Activated CD4-positive, alpha-beta T cell treated with anti-CD3 and anti-CD28 coated beads, Interleukin-2, amount 10 ng/mL, durations not matched to agents 7 days and 5 days (primary cell): ENCODE measurements at places on chromosomes 7 and 10.

GRCh38 chr10:58943256-58943890 is 233.1 kb upstream of the PHYHIPL start:
- no peak for DNase-seq

DNA sequence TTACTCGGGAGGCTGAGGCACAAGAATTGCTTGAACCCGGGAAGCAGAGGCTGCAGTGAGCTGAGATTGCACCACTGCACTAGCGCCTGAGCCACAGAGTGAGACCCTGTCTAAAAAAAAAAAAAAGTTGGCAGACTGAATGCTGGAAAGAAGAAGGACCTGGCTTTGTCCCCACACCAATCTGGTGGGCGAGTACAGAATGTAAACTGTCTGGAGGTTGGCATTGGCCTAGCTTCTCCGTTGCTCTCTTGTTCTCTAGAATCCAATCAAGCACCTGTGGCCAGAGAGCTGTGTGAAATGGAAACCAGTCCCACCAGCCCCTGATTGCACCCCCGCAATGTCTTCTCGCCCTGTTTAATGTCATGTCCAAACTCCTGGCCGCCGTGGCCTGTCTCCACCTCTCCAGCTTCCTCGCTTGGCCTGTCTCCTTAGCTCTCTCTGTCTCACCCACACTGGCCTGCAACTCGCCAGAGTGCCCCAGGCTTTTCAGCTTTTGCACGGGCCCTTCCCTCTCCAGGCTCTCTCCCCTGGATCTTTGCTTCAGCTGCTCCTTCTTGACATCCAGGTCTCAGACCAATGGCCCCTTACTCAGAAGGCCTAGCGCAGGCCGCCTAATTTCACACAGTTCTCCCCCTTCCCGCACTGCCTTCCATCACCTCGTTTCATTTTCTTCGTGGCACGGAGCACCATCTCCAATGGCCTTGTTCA is 670 bp upstream of the AGK start:
- no peak for DNase-seq

DNA sequence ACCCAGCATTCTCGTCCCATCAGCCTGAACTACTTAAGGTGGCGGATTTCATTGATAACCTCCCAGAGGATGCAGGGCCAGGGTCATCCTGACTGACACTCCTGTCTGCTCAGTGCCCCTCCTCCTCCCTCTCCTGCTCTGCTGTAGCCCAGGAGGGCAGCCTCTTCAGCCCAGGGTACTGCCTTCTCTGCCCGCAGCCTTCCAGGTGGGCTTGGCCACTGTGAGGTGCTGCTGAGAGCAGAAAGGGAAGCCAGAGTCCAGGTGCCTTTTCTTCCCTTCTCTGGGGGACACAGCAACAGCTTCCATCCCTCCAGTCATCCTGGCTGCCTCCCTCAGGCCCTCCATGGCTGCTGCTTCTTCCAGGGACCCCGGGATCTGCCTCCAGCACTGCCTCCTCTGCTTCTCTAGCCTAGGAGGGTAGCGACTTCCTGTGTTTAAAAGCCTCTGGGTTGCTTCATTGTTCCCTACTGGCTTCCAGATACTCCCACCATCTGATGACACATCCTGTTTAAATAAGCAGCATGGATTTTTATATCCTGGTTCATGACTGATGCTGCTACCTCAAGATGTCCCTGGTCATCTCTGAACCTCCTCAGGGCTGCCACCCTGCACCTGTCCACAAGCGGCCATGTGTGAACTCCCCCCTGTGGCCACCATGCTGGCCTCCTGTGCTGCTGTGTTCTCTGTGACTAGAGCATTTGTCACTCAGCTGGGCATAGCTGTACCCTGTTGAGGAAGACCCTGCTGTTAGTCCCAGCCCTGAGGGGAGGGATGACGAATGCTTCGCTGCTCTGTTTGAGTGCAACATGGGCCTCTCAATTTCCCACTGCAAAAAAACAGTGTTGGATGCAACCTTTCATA is 55.8 kb downstream of the AKR1C4 start:
- no peak for DNase-seq

- DNase-seq: no peak
Measured at GRCh38 chr7:76423666-76424412, 911 bp upstream of the ZP3 start.

GRCh38 chr7:152341039-152341913 is 94.5 kb downstream of the KMT2C start:
- no peak for DNase-seq

GRCh38 chr7:95718577-95719410 is 53.6 kb upstream of the DYNC1I1 start:
- DNase-seq: no peak

DNA sequence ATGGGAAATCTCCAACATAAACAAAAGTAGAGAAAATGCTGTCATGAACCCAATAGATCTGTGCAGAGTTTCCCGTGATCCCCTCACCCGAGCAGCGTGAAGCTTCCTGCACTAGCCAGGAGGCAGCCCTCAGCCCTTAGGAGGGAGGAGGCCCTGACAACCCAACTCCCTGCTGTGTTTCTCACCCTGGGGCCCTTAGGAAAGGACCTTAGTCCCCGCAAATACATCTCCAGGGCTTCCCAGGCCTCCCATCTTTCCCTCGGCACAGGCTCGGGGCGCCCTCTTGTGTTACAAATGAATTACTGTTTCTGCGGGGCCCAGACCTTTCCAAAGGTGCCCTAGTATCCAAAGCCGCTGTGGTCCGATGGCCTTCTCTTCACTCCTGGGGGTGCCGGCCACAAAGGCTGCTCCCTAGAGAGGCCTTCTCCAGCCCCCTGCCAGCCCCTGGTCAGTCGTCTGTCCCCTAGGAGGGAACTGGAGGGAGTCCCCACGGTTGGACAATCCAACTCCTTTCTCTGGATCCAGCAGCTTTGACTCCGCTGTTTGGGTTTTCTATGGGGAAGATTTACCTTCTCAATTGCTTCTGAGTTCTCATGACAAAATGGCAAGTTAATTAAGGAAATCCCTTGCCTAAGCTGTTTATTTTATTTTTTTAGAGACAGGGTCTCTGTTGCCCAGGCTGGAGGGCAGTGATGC is 49.9 kb upstream of the SH2B2 start:
- peak; percentile 57 for DNase-seq

DNA sequence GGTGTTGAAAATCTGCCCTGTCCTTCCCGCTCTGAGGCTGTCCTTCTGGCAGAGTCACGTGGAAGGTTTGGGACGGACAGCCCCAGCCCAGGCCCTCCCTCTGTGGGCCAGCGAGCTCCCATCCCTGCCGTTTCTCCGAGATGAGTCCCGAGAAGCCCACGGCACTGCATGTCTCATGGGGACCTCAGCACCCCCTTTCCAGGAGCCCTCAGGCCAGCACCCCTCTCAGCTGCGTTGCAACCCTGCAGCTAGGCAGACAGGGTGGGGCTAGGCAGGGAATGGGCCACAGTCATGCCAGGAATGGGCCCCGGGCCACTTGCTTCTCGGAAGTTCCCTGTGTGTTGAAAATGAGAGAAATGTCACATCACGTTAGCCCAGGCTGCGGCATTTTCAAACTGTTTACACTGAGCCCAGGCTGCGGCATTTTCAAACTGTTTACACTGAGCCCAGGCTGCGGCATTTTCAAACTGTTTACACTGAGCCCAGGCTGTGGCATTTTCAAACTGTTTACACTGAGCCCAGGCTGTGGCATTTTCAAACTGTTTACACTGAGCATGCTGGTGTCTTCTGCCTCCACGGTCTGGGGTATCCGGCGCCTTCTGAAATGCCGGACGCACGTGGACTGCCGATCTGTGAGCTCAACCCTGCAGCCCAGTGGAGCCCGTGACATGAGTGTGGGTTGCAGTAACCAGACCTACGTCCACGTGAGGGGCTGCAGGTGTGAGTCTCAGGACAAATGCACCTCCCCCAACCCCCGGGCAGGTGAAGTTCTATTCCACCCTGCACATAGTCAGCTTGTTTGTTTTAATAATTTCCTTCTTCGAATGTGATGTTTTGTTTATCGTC is 42.6 kb downstream of the FAM20C start:
- DNase-seq: no peak

GRCh38 chr10:387593-387891 is 252.3 kb downstream of the ZMYND11 start:
- no peak for DNase-seq

- no peak for DNase-seq
Measured at GRCh38 chr7:29563590-29564495, at the start of gene PRR15. Gene PRR15, plus strand, starts transcription at chr7:29563835. Its CDS starts 2,495 bp downstream, at chr7:29566330.

DNA sequence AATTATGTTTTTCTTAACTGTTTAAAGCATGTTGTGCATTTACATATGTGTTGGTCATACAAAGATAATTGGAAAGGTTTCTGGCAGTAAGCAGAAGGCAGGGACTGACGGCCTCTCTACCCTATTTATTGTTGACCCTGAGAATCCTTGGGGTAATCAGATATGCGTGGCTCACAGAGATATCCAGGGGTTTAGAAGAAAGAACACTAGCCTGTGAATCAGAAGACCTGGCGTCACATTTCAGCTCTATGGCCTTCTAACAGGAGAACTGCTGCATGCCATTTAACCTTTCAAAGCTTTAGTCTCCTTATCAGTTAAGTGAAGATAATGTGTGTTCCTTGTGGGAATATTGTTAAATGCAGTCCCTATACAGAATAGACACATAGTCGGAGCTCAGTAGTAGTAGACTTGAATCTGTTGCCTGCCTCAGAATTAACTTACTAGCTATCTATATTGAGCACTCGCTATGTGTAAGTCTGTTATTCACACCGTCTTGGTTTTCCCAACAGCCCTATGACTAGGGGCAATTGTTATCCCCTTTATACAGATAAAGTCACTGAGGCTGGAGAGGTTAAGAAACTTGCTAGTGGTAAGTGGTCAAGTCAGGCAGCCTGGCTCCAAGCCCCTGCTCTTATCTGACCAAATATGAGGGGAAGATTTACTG is 129.6 kb upstream of the ANKRD1 start:
- no peak for DNase-seq

DNA sequence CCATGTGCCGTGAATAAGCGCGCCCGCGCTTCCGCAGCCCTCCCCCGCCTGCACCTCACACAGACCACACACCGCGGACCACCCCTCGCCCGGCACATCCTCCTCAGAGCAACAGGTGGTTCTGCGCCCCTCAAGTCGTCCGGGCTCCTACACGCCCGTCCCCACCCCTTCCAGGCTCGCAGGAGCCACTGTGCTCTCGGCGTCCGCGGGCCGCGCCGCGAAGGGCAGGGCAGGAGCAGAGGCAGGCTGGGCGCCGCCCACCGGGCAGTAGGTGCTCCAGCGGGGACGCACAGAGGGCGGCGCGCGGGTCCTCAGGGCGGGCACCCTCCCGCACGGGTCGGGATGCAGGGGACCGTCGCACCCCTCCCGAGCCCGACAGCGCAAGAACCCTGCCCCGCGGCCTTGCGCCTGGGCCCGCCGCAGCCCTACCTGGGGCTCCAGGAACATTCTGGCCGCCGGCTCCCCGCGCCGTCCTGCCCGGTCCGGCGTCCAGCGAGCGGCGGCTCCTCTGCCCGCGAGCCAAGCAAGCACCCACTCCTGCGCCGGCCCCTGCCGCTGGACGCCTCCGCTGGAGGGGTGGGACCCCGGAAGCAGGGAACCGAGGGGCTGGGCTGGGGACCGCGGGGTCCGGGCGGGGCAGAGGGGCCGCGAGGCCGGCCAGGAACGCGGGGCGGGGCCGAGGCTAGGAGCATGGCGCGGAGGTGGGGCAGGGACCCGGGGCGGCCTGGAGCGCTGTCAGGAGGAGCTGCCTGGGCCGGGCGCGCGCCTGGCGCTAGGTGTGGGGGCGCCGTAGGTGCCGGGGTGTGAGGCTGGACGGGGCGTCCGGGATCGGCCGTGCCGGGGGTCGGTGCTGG is 37.4 kb downstream of the RASGEF1A start:
- peak; percentile 42 for DNase-seq

GRCh38 chr10:60082341-60082740 is 176.0 kb upstream of the CCDC6 start:
- no peak for DNase-seq

GRCh38 chr7:29341156-29341555 is 146.6 kb downstream of the CHN2 start:
- DNase-seq: no peak

DNA sequence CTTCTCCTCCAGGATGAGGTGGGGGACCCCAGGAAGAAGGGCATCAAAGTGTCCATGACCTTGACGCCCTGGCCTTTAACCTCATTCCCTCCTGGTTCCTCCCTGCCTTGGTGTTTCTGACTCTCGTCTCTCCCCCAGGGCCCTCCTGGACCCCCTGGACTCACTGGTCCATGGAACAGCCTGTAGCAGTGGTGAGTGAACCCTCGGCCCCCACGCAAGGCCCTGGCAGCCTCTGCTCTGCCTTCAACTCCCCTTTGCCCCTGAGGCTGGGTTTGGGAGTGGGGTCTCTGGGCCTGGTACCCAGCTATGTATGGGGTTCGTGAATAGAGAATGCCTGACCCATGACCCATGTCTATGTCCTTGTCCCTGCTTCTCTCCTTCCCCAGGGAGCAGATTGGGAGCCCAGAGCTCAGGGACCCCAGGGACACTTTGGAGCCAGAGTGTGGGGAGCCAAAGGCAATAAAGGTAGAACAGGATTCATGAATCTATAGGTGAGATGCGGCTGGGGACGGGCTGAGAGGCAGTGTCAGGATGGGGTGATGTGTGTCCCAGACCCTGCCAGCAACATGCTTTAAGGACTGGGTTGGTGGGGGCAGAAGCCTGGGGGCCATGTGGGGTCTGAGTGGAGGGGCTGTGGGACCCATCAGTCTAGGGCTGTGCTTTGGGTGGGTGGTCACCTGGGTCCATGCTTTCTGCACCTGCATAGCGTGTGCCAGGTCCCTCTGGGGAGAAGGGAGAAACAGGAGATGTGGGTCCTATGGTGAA is 18.4 kb upstream of the VOPP1 start:
- no peak for DNase-seq

DNA sequence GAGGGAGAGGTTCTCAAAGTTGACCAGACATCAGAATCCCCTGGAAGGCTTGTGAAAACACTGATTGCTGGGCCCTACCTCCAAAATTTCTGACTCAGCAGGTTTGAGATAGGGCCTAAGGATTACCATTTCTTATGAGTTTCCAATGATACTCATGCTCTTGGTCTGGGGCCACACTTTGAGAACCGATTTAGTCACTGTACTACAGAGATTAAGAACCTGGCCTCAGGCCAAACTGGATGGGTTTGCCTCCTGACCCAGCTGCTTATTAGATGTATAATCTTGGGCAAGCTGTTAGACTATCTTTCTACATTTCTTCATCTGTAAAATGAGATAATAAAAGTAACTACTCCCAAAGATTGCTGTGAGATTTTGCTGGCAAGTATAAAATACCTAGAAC is 77.1 kb upstream of the SCIN start:
- DNase-seq: no peak

DNA sequence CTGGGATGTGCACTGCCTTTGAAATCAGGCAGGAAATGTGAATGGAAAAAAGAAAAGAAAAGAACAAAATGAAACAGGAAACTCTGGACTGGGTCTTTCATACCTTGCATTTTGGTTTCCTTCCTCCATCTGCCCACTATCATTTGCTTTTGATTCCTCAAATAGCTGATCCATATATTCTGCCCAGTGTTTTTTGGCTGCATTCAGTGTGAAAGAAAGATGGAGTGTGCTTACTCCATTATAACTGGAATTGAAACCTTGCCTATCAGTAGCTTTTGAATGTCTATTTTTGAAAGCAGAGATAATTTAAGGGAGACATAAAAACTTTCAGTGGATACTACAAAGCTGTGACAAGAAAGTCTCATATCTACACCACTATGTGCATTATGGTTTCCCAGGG is 64.1 kb upstream of the ASAH2 start:
- DNase-seq: no peak

GRCh38 chr7:126783613-126784012 is 469.1 kb downstream of the GRM8 start:
- DNase-seq: no peak

- peak; percentile 45 for DNase-seq
Measured at GRCh38 chr10:104300736-104301292, 31.8 kb downstream of the GSTO2 start.
